Midbrain (tissue), 1 donor: ENCODE measurements at places on chromosomes 5 and 9.

GRCh38 chr9:75488719-75489110 is 400.4 kb downstream of the OSTF1 start:
- peak; percentile 47 for DNase-seq

DNA sequence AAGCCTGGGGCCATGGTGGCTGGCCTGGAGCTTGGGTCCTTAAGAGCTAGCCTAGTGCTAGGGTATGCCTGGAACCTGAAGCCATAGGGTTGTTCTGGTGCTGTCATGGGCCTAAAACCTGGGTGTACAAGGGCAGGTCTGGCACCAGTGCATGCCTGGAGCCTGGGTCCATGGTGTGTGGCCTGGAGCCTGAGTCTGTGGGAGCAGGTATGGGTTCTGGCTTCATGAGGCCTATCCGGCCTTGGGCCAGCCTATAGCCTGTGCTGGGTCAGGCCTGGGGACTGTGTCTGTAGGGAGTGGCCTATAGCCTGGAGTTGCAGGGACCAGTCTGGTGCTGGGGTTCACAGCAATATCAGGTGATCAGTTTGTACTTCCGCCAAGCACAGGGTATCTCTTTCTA is 347.2 kb upstream of the MEF2C start:
- no peak for DNase-seq

GRCh38 chr5:72107131-72107900 is at the start of gene MAP1B:
Gene MAP1B (plus strand): TSS chr5:72107475. CDS start chr5:72107532, 57 bp downstream.
- peak; percentile 79 for DNase-seq

- no peak for DNase-seq
Measured at GRCh38 chr5:142199388-142199787, 90.8 kb downstream of the NDFIP1 start.

- no peak for DNase-seq
Measured at GRCh38 chr5:104564530-104564929, 1001.9 kb upstream of the NUDT12 start.

GRCh38 chr5:158744680-158745079 is 355.0 kb downstream of the EBF1 start:
- no peak for DNase-seq

DNA sequence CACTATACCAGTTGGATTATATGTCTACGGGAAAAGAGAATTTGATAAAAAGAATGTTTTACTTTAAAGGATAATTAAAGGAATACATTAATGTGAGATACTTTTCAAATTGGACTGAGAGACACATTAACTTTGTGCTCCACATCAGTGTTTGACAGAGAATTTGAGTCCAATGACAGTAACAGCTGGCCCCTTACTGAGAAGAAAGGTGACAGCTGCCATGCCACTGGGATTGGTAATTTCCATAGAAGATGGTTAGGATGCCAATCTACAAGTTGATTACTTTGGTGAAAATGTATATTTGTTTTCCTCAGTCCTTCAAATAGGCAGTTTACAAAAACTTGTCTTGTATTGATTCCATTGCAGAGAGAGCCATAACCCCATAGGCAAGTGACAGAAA is 578.4 kb downstream of the SLCO4C1 start:
- DNase-seq: no peak
